ENCODE measurements at places on chromosomes 16 and 17. TPM values are rescaled to one million over a fixed set of nuclear protein-coding genes. Genes with fewer than 3 reads are reported as not detected.

The ATP2C2 gene
- not detected for total RNA-seq

The DRG2 gene
- 62.4 TPM for total RNA-seq

The SULT1A3 gene
- 29.2 TPM for total RNA-seq

The ATP1B2 gene
- 0.22 TPM for total RNA-seq

The GLOD4 gene
- 56.6 TPM for total RNA-seq

The RSKR gene
- 31.8 TPM for total RNA-seq

The TBC1D3K gene
- not detected for total RNA-seq

The NPIPB6 gene
- 1.4 TPM for total RNA-seq

The SLC7A6 gene
- total RNA-seq, result 125 TPM

The FAM83G gene
- total RNA-seq, result 6.7 TPM

The ACSM3 gene
- total RNA-seq, result 0.78 TPM

The MT1M gene
- total RNA-seq, result not detected

The IRX5 gene
- 0.34 TPM for total RNA-seq

The CD300C gene
- total RNA-seq, result 1.3 TPM

The SULT1A2 gene
- 0.63 TPM for total RNA-seq

The IGF2BP1 gene
- 0.10 TPM for total RNA-seq

The CACNA1H gene
- total RNA-seq, result 0.25 TPM

The ABCA9 gene
- total RNA-seq, result 0.54 TPM

The RHBDL3 gene
- total RNA-seq, result 0.32 TPM

The KIF18B gene
- 55.2 TPM for total RNA-seq

The UTS2R gene
- total RNA-seq, result not detected

The MFSD6L gene
- 0.39 TPM for total RNA-seq

The CCR7 gene
- 171 TPM for total RNA-seq

The FOXN1 gene
- total RNA-seq, result not detected

The DRC7 gene
- not detected for total RNA-seq
